HCT116 (cell line): ENCODE measurements at places on chromosomes 2 and 18. TPM values are rescaled to one million over a fixed set of nuclear protein-coding genes. Genes with fewer than 3 reads are reported as not detected.

MAP3K19 gene
- total RNA-seq = not detected

GAL3ST2 gene
- total RNA-seq = 0.44 TPM

GRCh38 chr2:84040281-84040680 is 418.8 kb downstream of the SUCLG1 start:
- DNase-seq = no peak
- no peaks in the 10 kb centered on the region for H3K36me3 ChIP-seq
- H3K4me3 ChIP-seq = no peak overlapping the region
- no peak overlapping the region for H3K27ac ChIP-seq
- H3K27me3 ChIP-seq = no peaks in the 10 kb centered on the region

DNA sequence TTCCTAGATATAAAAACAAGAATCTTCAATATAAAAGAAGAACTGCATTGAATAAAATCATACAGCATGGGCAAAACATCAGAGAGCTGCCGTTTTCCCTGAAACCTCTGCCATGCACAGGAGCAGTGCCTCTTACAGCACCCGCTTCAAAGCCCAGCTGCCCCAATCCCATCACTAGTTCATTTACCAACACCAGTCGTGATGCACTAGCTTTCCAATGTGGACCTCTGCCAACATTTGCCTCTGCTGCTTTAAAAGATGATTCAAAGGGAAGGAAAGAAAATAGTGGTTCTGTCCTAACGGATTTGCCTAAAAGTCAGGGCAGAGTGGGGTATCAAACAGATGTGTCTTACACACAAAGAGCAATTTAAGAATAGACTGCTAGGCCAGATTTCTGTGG is 43.4 kb upstream of the AP1S3 start:
- H3K4me3 ChIP-seq = no peak overlapping the region
- DNase-seq = no peak
- no peak overlapping the region for H3K27ac ChIP-seq

GRCh38 chr2:119808516-119809147 is 48.9 kb downstream of the PTPN4 start:
- H3K27me3 ChIP-seq = no peaks in the 10 kb centered on the region
- no peaks in the 10 kb centered on the region for H3K36me3 ChIP-seq
- H3K4me3 ChIP-seq = no peak overlapping the region
- no peak for DNase-seq
- H3K27ac ChIP-seq = no peak overlapping the region

DNA sequence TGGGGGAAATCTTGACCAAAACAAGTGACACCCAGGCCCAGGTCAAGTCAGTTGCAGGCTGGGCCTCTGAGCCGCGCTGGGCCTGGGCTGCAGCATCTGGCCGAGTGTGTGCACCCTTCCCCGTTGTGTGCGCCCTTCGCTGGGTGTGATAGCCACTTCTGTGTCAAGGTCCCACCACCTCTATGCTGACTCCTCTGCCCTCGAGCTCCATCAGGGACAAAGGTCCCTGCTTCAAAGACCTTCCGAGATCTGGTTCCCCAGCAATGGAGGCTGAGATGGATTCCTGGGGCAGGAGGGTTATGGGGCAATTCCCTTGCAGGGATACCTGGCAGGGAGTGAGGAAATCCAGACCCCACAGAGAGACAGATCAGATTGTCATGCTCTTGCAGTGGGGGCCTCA is 93.6 kb downstream of the PIEZO2 start:
- H3K4me1 ChIP-seq = no peaks in the 10 kb centered on the region
- H3K36me3 ChIP-seq = no peaks in the 10 kb centered on the region
- 0 out of 2 replicates have a peak, but pooled peaks cover 2% of the 10 kb centered on the region for H3K27me3 ChIP-seq
- no peak overlapping the region for H3K4me3 ChIP-seq
- no peak for DNase-seq
